A375 (cell line): ENCODE measurements at places on chromosomes 5 and 9. TPM values are rescaled to one million over a fixed set of nuclear protein-coding genes. Genes with fewer than 3 reads are reported as not detected.

Gene ACOT12
- total RNA-seq: 0.13 TPM in 1 of 2 replicates, not detected in the other

Gene DDX4
- total RNA-seq: not detected in 2 replicates

Gene CDC20B
- not detected in 2 replicates for total RNA-seq

Gene GRIA1
- not detected in 2 replicates for total RNA-seq

Gene TOR1B
- 23.6 and 30.3 TPM in 2 replicates for total RNA-seq

Gene SHROOM1
- total RNA-seq: 9.9 and 14.4 TPM in 2 replicates

Gene GLT6D1
- not detected in 2 replicates for total RNA-seq

Gene NOXA1
- total RNA-seq: 0.56 and 1.2 TPM in 2 replicates

Gene OR1Q1
- total RNA-seq: not detected in 2 replicates

Gene CYSRT1
- 0.29 and 0.98 TPM in 2 replicates for total RNA-seq

Gene GABRA6
- 0.05 TPM in 1 of 2 replicates, not detected in the other for total RNA-seq

Gene WDR31
- total RNA-seq: 1.2 and 1.3 TPM in 2 replicates

Gene MRPL22
- 33.0 and 40.4 TPM in 2 replicates for total RNA-seq
